ENCODE measurements at places on chromosomes 6 and 20.
A peak's percentile ranks its signal among the peaks of the same experiment; 100 is the strongest.

DNA sequence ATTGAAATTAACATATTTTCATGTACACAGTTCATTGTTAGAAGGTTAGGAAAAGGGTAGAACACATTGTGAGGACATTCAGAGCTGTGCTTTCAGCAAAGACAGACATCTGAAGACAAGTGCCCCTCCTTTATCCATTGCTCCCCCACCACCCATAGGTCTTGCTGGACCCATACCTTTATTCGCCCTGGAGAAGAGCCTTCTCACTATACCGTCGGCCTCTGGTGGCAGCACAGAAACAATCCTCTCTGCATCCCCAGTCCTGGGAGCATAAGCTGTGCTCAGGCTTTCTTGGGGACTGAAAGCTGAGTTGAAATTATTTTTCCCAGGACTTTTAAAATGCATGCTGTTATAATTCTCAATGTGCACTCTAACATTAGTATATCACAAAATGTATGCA lies 372.3 kb downstream of the EPHA7 start:
- DNase-seq: no peak

- no peak for DNase-seq
Observed at GRCh38 chr6:118784641-118785164, 109.2 kb upstream of the ASF1A start.

DNA sequence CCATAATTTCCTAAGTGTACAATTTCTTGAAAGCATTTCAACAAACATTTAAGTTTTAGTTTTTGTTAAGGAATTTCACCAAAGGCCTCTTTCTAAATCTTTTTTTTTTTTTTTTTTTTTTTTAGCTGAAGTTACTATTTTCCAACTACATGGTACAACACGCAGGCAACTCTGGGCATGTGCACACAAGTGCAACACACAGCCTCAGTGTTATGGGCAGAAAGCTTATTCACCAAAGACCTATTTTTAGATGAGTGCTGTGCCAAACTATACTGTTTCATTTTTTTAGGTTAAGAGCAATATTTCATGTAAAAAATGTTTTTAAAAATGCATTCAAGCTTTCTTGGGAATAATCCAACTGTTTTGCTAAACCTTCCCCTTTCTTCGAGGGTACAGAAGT lies 42.0 kb upstream of the MAP3K4 start:
- DNase-seq: no peak

GRCh38 chr6:142932889-142933288 lies 12.1 kb downstream of the HIVEP2 start:
- no peak for DNase-seq

GRCh38 chr6:165049362-165049761 lies 260.0 kb downstream of the C6orf118 start:
- no peak for DNase-seq

- no peak for DNase-seq
Observed at GRCh38 chr20:40054311-40054710, 634.7 kb downstream of the MAFB start.

- no peak for DNase-seq
Observed at GRCh38 chr20:63957690-63958441, 1.6 kb upstream of the UCKL1 start.

- DNase-seq: no peak
Observed at GRCh38 chr6:83044091-83044768, 21.4 kb downstream of the UBE3D start.

DNA sequence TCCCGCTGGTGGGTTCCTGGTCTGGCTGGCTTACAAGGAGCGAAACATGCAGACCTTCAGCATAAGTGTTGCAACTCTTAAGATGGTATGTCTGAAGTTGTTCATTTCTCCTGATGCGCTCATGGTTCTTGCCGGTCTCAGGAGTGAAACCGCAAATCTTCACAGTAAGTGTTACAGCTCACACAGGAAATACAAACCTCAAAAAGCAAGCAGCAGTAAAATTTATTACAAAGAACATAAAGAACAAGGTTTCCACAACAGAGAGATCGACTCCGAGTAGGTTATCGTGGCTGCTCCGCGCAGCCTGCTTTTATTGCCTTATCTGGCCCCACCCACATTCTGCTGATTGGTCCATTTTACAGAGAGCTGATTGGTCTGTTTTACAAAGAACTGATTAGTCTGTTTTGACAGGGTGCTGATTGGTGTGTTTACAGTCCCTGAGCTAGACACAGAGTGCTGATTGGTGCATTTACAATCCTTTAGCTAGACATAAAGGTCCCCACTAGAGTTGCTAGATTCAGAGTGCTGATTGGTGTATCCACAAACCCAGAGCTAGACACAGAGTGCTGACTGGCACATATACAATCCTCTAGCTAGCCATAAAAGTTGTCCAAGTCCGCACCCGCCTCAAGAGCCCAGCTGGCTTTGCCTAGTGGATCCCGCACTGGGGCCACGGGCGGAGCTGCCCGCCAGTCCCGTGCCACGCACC lies 39.2 kb downstream of the TRIM27 start:
- peak; percentile 42 for DNase-seq

GRCh38 chr6:35728683-35729678 lies 7.9 kb upstream of the ARMC12 start:
- peak; percentile 51 for DNase-seq

- no peak for DNase-seq
Observed at GRCh38 chr6:144171406-144171805, 21.1 kb downstream of the STX11 start.

DNA sequence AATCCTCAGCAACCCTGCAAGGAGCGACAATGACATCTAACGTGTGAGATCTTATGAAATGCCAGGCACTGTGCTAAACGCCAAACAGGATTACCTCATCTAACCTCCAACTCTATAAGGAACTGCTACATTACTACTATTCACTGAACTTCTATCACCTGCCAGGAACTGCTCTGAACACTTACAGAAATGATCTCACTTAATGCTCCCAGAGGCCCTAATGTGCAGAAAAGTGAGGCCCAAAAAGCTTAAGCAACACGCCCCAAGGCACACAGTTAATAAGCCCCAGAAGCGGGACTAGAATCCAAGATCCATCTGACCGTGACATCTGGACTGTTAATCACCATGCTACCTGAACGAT lies 28.5 kb downstream of the TRAM2 start:
- DNase-seq: no peak

DNA sequence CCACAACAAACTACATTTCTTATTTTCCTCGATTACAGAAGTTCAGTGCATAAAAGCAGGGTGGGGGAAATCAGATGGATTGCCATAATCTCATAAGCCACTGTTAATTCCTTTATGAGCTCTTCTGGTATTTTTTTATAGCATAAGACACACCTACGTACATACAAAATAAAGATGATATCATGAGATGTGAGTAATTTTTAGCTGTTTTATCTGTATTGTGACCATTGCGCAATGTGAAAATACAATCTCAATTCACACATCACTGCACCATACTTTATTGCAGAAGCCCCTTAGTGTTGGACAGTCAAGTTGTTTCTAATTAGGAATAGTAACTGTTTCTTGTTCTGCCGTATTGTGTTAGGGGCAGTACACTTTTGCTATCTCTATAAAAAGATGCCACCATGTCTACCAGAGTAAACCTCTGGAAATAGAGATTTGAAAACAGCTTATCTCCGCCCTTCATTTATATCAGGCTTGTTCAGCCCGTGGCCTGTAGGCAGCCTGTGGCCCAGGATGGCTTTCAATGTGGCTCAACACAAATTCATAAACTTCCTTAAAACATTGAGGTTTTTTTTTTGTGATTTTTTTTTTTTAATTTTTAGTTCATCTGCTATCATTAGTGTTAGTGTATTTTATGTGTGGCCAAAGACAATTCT lies 90.4 kb downstream of the FARS2 start:
- no peak for DNase-seq

GRCh38 chr6:120108061-120108795 lies 758.7 kb upstream of the MAN1A1 start:
- DNase-seq: no peak

DNA sequence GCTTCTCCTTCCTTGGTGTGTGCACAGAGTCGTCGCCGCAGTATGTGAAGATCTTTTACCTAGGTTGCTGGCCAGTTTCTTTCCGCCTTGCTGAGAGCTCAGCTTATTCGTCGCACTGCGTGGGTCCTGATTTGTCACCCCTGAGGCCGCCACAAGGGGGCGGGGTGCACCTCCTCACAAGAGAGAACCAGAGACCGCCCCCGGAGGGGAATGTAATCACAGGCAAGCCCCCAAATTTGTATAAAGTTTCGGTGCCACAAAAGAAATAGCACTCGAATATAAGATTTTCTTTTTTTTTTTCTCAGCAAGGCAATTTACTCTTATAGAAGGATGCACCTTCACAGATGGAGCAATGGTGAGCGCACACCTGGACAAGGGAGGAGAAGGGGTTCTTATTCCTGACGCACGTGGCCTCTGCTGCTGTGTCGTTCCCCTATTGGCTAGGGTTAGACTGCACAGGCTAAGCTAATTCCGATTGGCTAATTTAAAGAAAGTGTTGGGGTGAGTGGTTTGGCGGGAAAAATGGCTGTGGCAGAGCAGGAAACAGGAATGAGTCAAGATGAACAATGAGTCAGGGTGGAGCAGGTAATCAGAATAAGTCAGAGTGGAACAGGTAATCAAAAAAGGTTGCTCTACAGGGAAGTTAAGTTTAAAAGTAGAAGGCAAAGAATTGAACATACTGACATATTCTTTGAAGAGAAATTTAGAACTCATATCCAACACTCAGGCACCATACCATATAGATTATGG lies 19.5 kb downstream of the NCOA3 start:
- no peak for DNase-seq

DNA sequence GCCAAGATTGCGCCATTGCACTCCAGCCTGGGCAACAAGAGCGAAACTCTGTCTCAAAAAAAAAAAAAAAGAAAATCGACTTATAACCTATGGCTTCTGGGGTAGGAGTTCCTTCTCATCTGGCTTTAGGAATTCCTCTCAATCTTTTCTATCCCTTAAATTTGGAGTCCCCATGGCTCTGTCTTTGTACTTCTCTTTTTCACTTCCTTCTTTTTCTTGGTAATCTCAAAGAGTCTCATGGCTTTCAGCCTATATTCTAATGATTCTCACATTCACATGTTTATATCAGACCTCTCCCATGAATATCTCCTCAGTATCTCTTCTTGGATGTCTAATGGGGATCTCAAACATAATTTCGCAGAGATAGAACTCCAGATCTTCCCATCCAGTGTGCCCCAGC lies 42.8 kb upstream of the RALGAPA2 start:
- DNase-seq: no peak

DNA sequence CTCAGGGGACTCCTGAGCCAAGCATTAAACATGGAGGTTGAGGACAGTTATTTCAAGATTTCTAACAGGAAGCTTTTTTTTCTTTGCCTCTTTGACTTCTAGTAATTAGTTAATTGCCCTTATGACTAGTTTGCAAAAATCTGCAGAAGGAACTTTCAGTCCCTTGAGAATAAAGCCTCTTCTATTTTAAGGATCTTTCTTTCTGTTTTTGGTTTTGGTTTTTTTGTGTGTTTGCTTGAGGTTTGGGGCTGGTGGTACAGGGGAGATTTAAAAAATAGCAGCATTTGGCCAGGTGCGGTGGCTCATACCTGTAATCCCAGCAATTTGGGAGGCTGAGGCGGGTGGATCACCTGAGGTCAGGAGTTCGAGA lies 259.3 kb downstream of the BMP7 start:
- no peak for DNase-seq

DNA sequence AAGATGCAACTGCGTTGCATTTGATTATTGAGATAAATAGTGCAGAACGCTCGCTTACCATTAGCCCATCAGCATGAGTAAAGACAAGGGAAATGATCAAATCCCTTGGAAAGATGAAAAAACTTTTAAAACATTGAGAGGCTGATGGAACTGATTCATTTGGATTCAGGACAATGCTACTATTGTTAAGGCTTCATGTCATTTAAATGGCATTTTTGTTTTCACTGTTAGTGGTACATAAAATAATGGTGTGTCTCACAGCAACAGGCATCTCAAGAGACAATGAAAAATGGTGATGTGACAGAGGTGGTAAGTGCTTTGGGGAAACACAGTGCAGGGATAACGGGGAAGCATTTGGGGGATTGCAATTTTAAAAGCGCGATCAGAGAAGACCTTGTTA lies 159.7 kb upstream of the KCNG1 start:
- DNase-seq: no peak

DNA sequence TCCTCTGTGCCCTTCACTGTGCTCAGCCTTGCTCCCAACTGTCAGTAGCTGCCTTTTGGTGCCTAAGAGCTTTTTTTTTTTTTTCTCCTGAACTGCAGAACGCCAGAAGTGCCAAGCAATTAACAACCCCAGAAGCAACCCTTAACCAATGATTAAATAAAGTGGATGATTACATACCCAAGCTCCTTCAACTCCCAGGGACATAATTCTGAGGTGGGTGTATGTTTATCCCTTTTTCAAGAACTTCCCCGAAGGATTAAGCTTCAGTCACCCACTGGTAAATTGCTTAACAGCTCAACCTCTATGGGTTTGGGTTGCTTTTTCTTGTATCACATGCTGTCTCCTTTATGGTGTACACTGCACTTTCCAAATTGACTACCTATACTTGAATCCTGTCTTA lies 41.1 kb downstream of the KLHL31 start:
- no peak for DNase-seq

- DNase-seq: peak; percentile 22
Observed at GRCh38 chr20:17612287-17612991, 42.6 kb downstream of the DSTN start.

- no peak for DNase-seq
Observed at GRCh38 chr20:48932375-48932941, 10.9 kb downstream of the ARFGEF2 start.

- DNase-seq: no peak
Observed at GRCh38 chr20:48172357-48172702, 387.0 kb upstream of the SULF2 start.

- no peak for DNase-seq
Observed at GRCh38 chr6:160258346-160259142, at the start of gene SLC22A2. TSS of gene SLC22A2 (minus strand) at chr6:160258821. CDS start at chr6:160258757, 64 bp downstream.

GRCh38 chr20:56552911-56553629 lies 20.0 kb downstream of the FAM209B start:
- DNase-seq: no peak

GRCh38 chr20:19003366-19004336 lies 190.1 kb downstream of the SCP2D1 start:
- no peak for DNase-seq

DNA sequence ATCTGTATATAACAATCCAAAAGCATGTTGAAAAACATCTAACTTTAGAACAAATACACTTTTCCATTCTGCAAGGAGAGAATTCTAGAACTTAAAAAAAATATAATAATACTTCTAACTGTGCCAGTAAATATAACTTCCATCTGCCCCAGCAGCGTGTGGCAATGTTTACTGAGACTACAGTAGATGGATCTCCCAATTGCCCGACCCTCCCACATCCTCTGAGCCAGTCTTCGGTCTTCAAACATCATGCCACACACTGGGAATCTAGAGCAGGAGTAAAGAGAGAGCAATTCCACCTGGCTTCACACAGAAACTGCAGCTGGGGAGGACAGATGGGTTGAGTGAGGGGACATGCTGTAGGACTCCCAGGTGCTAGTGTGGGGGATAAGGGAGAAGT lies 121.3 kb upstream of the NHSL1 start:
- no peak for DNase-seq

GRCh38 chr6:34581561-34581920 lies 25.4 kb upstream of the SPDEF start:
- no peak for DNase-seq

DNA sequence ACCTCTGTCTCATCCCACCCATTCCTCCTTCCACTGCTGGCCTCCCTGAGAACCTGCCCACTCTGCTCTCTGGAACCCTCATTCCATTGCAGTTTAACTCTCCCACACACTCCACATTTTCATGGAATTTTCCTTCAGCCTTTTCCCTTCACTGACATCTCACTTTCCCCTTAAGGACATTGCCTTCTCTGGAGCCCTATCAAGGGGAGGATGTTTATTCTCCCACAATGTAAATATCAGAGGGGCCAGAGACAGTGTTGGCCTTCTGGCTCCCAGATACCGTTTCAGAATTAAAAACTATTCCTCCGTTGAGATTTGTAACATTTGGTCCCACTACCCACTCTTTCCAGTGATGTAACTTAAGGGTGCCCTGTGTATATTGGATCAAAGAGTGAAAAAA lies 199.5 kb upstream of the KCNK16 start:
- DNase-seq: no peak
